Stimulated activated CD4-positive, alpha-beta T cell treated with anti-CD3 and anti-CD28 coated beads, Interleukin-15, amount 100 ng/mL, for 1 hour (primary cell): ENCODE measurements at places on chromosomes 5 and 9.

- DNase-seq: no peak
Observed at GRCh38 chr5:89168766-89169165, 285.8 kb upstream of the MEF2C start.

DNA sequence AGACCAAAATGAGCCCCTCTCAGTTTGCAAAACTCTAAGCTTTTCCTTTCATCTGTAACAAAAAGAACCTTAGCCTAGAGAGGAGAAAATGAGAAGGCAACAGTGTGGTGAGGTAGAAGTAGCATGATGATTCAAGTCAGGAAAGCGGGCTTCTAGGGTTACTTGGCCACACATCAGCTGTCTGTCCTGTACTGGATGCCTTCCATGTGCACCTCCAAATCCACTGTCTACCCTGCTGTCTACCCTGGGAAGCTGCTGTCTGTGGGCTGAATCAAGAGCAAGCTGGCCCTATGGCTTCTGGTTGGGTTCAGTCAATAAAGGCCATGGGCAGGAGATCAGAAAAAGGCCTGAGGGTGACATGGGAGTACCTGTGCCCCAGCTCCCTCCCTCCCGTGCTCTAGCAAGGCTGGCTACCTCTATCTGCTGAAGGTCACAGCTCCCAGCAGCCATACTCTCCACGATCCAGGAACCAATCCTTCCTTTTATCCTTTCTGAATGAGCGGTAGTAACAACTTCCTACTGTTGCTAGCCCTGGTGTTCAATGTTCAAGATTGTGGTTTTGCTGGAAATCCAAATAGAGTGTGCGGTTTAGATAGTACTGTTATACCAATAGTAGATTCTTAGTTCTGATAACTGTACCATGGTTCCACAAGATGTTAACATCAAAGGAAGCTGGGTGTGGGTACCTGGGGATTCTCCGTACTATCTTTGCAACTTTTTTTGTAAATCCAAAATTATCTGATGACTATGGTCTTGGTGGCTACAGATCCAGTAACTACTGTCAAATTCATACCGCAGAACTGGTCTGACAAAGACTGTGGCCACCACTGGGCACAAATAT, 191.0 kb downstream of the ESM1 start:
- DNase-seq: no peak

DNA sequence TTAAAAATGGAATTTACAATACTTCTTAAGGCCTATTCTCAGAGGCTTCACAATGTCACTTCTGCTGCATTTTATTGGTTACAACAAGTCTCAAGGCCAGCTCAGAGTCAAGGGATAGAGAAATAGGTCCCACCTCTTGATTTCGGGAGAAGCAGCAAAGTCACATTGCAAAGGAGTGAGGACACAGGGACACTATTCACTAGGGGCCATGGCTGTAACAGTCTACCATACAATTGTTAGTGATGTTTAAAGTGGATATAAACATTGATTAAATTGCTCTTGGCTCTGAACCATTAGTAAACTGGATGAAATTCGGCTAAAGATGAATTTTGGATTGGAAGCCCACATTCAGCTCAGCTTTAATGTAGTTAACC, 21.7 kb upstream of the CMBL start:
- DNase-seq: no peak

DNA sequence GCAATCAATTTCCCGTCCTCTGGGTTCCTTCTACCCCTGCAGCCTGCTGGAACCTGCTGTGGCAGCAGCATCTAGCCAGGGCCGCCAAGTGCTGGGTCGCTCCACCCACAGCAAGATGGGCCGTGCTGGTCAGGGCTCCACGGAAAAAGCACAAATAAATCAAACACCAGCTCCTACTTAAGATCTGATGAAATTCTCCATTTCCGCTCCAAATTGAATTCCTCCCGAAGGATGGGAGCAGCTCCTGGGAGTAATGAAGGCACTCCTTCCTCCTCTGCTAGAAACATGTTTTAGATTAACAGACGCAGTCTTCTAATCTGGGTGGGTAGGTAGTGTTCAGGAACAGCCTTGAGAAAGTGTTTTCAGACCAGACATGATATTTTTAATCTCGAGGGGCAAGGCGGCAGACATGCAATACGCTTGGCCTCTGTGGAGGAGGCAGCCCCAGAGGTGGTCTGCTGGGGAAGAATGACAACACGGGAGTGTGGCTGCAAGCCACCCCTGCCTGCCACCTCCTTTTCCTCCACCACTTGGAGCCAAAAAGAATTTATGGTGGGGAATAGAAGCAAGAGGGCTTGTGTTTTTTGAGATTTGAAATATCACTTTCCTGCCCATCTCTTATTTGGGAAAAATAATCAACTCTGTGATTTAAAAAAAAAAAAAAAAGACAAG, 194.1 kb downstream of the AOPEP start:
- no peak for DNase-seq

- DNase-seq: no peak
Observed at GRCh38 chr9:120942186-120943001, 15.8 kb upstream of the TRAF1 start.

DNA sequence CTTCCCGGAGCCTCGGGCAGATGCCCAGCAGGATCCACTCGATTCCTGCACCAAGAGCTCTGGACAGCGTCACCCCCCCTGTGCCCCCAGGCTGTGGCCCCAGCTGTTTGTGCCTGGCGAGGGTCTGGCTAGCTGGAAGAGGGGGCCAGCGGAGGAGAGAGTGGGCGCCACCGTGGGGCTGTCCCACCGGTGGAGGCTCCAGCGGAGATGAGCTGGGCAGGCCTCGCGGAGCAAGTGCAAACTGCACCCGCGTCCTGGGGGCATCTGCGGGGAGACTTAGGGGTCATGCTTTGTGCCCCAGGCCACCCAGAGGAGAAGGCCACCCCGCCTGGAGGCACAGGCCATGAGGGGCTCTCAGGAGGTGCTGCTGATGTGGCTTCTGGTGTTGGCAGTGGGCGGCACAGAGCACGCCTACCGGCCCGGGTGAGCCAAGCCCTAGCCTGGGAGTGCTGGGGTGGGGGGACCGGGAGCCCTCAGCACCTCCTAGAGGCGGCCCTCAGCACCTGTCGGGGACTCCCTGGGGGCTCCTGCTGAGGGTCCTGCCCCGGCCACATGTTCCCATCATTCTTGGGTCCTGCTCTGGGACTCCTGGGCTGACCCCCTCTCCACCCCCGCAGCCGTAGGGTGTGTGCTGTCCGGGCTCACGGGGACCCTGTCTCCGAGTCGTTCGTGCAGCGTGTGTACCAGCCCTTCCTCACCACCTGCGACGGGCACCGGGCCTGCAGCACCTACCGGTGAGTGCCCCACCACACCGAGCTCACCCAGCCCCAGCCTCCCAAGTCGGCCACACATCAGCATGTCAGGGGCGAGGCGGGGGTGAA, 5.4 kb downstream of the EGFL7 start:
- no peak for DNase-seq

- no peak for DNase-seq
Observed at GRCh38 chr9:86652736-86653135, 294.6 kb downstream of the GAS1 start.

DNA sequence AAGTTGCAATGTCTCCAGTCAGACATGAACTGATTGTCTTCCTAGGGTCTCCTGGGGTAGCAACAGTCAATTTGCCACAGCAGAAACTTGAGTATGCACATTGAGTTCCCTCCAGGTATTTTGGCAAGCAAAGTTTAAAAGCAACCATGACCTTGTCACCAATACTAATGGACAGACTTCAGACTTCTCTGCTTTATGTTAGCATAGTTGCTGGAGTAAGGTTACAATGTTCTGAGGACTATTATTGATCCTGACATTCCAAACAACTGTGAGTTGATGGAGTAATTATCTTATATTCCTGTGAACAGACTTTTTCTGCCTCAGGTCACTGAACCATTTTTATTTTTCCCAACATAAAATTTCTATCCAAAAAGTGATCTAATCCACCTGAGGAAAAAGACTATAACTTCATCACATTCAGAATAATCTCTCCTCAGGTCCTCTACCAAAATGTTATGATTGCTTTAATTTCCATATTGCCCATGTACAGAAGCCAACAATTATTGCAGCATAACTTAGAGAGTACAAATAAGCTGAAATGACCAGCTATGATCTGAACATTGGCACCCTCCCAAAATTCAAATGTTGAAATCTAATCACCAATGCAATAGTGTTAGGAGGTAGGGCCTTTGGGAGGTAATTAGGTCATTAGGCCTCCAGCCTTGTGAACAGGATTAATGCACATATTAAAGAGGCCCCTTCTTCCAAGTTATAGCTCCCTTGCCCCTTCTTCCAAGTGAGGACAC, 228.3 kb downstream of the PDE4D start:
- DNase-seq: no peak

- no peak for DNase-seq
Observed at GRCh38 chr9:119436261-119436660, 67.0 kb upstream of the BRINP1 start.

- DNase-seq: no peak
Observed at GRCh38 chr9:24218656-24219055, 327.0 kb downstream of the IZUMO3 start.

- no peak for DNase-seq
Observed at GRCh38 chr5:41334221-41334620, 120.9 kb upstream of the C6 start.

GRCh38 chr5:141496038-141496437, 7.2 kb downstream of the PCDHGC5 start:
- no peak for DNase-seq

GRCh38 chr9:16551692-16552091, 318.8 kb downstream of the BNC2 start:
- no peak for DNase-seq

DNA sequence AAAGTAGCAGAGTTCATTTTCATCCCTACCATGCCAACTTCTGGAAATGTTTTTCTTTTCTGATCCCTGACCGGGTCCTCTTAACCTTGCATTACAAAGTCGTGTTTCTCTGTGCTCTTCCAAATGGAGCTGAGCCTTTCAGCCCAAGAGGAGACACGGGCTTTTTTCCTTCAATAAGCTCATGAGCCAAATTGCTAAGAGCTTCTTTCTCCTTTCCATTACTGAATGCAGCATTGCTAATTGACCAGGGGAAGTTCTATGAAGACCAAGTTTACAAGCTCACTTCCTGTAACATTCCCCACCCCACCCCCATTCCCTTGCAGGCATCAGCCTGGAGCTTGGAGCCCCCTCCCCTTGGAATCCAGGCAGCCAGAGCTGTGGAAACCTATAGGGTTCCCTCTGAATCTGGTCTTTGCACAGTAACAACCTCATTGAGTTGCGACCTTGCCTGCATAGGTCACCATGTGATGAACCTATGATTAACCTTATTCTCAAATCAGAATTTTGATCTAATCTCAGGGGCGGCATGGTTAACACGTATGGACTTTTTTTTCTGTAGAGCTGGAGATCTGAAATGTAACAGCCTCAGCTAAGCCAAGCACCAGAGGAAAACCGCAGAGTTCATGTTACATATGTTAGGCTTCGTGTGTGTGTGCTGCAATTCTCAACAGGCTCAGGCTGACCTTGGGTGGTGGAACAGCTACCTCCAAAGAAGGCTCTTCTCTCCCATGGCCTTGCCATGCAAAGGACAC, 395.7 kb upstream of the ZNF462 start:
- DNase-seq: no peak

GRCh38 chr5:132787076-132787475, 10.0 kb upstream of the SEPTIN8 start:
- DNase-seq: no peak

DNA sequence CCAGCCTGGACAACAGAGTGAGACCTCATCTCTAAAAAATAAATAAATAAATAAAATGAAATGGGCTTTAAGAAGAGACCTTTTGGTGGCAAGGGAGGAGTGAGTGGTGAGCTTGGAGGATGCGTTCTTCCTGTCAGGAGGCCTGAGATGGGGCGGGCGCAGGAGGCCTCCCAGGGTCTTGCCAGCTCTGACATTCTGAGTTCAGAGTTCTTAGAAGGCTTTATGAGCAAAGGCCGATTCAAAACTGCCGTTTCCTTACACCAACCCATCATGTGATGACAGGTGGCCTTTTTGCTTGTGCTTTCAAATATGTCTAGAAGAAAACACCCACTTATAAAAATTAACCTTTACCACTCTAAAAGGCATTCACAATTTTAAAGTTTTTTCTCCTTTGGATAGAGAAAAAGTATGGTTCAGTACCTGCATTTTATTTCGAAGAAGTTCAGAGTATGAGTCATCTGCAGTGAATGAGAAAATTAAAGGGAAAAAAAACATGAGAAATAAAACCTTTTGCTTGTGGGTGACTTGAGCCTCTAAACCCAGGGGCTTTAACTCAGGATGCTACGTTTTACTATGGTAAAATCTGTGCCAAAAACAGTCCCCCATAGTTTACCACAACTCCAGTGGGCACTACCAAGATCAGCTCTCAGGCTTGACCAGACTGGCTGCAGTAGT, 157.4 kb upstream of the OTULINL start:
- no peak for DNase-seq

GRCh38 chr9:69762527-69762926, 2.7 kb upstream of the PTAR1 start:
- DNase-seq: no peak
